ENCODE measurements at places on chromosomes 2 and 18.

DNA sequence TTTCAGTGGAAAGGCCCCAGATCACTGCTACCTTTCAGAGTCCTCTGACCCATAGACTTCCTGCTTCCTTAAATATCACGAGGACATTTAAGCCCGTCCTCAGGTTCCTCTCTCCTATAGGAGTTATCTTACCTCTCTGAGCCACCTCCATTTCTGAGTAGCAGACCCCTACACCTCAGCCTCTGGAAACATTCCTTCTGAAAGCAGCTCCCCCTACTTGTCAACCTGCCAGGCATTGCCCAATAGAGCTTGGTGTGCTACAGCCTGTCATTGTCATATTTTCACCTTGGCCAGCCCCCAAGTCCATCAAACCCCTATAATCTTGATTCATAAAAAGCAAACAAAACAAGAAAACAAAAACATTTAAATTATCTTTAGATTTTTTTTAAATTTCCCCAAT, 717.9 kb upstream of the SLC8A1 start:
- no peak for DNase-seq

DNA sequence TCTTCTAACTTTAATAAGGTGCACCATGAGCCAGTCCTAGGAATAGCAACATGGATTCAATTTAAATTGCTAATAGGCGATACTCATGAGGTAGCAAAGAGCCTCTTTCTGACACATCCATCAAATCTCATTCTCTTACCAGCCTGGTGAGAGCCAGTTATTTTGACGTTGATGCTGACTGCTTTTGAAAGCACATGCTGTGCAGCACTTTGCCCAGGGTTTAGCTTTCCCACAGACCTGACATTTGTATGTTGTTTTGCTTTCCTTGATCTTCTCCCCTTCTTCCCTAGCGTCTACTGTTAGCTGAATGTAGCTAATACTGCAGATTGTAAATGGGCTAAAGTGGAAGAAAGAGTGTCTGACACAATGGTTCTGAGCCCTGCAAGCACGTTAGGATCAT, 101.1 kb upstream of the CCDC85A start:
- no peak for DNase-seq

DNA sequence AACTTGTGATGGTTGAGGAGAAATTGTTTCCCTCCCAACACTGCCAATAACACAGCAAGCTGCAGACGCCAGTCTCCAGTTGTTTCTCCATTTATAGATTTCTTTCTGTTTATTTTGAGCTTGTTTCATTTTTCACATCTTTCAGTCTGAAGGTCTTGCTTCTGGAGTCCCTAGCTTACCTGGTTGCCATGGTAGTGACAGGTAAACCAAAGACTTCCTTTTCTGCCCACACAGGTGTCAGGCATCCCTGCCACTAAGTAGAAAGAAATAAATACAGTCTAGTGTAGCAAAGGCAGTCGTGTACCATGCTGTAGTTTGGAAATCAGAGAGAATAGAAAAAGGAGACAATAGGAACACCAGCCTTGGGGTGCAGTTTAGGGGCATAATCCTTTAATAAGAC, 82.8 kb downstream of the MARCHF4 start:
- no peak for DNase-seq

DNA sequence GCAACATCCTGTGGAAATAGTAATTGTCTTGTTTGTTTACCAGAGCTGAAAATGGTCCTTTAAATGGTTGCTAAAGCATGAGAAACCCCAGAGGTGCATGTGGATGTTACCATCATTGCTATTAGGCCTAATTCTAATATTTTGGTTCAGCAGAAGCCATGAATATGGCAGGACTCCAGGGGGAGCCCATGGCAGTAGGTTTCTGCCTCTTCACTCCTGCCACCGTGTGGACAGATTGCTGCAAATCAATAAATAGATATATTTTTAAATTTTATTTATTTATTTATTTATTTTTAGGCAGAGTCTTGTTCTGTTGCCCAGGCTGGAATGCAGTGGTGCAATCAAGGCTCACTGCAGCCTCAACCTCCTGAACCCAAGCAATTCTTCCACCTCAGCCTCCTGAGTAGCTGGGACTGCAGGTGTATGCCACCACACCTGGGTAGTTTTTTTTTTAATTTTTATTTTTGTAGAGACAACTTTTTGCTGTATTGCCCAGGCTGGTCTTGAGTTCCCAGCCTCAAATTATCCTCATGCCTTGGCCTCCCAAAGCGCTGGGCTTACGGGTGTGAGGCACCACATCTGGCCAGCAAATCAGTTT, 54.9 kb upstream of the CAPN13 start:
- DNase-seq: peak; percentile 5

- DNase-seq: no peak
Observed at GRCh38 chr2:76163860-76164259, 453.1 kb upstream of the GCFC2 start.

- DNase-seq: no peak
Observed at GRCh38 chr18:9906481-9906880, 7.3 kb upstream of the VAPA start.

- DNase-seq: no peak
Observed at GRCh38 chr2:33307659-33308270, 168.7 kb upstream of the RASGRP3 start.

DNA sequence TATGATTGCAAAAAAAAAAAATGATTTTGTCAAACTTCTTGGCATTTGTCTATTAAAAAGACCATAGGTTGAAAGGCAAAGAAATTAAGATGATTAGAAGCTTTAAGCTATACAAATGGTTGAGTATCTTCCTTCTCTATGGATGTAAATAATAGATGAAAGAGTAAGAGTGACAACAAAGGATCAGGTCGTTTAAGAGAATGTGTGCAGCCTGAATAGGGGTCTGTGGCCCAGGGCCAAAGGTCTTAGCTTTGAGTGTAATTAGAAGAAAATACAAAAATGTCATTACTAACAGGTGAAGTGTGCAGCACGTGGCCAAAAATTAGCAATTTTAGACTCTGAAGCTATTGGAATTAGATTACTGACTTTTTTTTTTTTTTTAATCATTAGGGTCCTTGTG, 122.4 kb downstream of the GREB1L start:
- no peak for DNase-seq

DNA sequence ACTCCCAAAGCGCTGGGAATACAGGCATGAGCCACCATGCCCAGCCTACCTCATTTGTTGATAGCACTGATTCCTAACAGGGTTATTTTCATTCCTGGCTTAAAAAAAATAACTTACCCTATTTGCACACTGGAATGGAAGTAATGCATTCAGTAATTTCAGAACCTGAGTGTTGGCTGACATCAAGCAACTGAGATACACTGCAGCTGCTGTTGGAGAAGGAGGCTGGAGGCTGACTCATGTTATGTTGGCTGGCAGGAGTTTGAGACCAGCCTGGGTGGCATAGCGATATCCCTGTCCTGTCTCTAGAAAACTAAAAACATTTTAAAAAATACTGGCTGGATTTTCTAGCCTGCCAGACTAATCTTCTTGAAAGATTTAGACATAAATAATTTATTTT, 385.1 kb upstream of the MEX3C start:
- no peak for DNase-seq

DNA sequence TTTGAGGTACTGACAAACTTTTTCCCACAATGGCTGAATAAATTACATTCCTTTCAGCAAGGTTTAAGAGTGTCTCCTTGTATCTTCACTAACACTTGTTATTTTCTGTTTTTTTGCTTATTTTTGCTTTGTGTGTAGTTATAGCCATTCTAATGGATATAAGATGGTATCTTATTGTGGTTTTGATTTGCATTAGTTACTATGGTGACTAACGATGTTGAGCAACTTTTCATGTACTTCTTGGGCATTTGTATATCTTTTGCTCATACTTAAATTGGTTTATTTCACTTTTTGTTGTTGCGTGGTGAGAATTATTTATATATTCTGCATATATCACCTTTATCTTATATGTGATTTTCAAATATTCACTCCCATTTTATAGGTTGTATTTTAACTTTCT, 79.9 kb upstream of the FSIP2 start:
- DNase-seq: no peak

DNA sequence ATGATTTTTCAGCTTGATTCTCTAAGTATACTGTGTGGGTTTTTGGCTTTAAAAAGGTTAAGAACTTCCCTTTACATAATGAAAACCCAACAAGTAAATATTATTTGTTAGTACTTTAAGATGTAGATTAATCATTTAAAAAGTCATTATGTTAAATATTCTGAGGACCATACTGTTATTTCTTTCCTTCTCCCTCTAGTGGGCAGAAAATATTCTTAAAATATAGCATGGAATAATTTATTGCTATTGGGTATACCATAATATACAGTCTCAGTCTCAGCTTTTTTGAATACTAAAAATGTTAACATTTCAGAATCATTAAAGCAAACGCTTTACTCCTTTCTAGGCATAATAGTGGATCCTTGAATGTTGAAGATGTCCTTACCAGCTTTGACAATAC, 28.1 kb downstream of the CAMKMT start:
- no peak for DNase-seq

DNA sequence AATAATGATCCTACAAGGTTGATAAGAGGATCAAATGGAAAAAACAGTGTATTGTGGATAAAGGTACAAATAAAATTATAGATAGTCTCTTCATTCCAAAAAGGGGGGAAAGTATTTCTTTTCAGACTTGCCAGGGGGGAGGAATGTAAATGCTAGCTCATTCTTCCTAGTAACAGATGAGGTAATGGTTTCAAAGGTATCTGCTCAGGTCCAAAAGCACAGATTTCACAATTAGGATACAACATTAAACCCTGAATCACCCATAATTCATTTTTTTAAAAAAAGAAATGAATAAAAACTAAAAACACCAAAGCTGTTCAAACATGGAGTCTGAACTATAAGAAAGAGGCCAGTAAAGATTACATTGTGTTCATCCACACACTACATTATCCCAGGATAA, 142.0 kb downstream of the ATAD2B start:
- DNase-seq: no peak

DNA sequence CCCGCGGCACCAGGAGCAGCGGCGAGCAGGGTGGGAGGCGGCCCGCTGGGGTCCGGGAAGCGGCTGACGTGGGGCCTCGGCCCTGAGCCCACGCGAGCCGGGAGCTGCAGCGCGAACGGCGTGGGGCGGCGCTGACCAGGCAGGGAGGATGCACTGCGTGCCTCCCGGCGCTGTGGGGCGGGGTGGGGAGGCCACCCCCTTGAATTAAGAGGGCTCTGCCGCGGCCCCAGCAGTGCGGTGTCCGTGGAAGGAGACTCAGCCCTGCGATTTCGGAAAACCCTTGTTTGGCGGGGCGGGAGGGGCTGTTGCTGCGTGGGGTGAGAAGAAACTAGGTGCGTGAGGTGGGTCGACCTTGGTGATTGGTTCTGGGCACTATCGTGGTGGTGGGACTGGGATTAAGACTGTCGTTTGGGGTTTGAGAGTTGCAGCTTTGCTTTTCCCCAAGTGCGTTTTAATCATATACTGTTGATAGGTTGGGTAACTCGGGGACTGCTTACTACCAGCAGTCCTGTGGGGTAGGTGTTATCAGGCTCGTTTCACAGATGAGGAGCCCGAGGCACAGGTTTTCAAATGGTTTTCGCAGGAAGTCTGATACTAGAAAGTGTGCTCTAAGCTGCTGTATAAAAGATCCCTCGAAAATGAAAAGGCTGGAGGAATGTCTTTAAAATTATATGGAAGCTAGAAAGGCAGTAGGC, 722 bp downstream of the ACSL3 start:
- peak; percentile 9 for DNase-seq

- no peak for DNase-seq
Observed at GRCh38 chr2:109519513-109519912, 94.3 kb downstream of the SEPTIN10 start.

GRCh38 chr2:145484448-145485097, 964.7 kb upstream of the ZEB2 start:
- no peak for DNase-seq

DNA sequence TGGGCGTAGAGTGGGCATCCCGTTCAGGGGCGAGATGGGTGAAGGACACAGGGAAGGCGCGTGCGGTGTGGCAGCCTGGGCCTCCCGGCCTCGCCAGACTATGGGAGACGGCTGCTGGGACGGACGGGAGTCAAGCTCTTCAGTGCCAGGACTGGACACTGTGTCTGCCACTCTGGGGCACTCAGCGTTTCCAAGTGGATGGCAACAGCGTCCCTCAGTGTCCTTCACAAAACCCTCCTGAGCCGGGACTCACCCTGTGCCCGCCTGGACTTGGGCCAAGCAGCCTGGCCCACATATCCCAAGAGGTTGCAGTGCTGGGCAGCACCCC, 16.3 kb upstream of the BOK start:
- no peak for DNase-seq

DNA sequence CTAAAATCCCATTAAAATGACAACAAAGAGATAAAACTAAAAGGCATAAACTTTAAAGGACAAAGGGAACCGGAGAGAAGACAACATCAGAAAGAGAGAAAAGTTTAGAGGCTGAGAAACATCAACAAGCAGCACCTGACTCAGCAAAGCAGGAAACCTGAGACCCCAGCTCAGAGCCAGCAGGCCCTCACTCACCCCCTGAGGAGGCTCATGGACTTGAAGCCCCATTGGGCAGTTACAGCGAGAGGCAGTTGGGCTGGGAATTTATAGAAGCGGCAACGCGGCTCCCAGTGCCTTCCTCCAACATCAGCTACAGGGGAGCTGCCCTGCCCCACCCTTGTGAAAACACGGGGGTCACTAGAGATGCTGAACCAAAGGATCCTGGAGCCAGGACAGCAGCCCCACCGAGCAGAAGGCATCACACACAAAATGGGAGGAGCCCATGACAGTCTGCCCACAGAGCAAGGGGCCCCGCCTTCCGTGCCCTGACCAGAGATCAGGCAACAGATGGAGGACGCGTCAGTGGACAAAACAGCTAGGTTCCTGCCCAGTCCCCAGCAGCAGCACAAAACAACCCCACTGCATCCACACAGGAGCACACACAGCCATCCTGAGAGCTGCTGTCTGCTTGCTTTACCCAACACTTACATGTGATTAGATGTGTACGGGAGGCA, 52.7 kb downstream of the CMPK2 start:
- DNase-seq: no peak

DNA sequence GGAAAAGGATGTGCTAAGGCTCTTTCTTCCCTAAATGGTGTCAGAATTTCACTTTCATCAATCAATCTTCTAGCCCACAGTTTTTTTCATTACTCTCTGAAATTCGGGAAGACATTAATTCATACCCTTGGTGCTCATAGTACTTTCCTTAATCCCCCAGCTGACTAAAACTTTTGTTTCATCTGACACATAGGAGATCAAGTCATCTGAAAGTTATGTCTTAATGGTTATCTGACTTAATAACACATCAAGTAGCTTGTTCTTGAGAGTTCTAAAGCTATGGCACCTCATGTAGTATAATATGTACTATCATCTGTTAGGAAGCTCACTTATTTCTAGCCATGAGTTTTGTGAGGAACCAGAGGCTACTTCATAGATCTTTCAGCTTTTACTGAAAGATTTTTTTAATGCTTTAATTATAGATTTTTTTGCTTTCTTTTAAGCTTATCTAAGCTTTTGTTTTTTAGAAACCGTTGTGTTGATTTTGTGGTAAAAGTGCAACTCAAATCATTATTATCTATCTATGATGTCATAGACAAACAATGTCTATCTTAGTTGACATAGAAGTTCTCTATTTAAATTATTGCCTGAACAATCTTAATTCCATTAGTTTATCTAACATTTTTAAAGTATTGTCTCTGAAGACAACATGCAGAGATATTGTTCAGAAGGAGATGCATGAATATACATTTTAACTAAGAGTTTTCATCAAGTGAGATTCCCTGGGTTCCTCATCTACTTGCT, 93.6 kb upstream of the UBXN4 start:
- DNase-seq: no peak

GRCh38 chr2:23835988-23836387, 90.9 kb downstream of the ATAD2B start:
- DNase-seq: no peak

All from stimulated activated CD8-positive, alpha-beta memory T cell treated with anti-CD3 and anti-CD28 coated beads, Interleukin-4, amount 100 ng/mL, for 4 hours (primary cell).